ENCODE measurements at places on chromosomes 2 and 18.

DNA sequence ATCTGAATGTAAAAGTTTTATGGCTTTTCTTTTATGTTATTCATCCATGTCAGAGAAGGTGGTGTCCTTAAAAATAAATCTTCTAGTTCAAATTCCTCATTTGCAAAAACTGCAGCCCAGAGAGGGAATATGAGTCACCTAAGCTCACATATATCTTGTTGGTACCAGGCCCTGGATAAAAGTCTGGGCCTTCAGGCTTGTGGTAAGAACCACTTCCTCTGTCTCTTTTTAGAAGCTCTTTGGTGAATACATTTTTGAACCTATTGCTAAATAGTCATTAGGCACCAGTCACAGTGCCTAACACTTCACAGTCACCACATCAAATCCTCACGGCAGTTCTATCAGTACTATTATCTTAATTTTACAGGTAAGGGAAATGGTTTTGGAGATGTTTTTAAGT lies 199.2 kb downstream of the KCNS3 start:
- no peak for DNase-seq

- DNase-seq, result no peak
These were observed 96.7 kb upstream of the CNTNAP5 start for GRCh38 chr2:123928358-123928757.

DNA sequence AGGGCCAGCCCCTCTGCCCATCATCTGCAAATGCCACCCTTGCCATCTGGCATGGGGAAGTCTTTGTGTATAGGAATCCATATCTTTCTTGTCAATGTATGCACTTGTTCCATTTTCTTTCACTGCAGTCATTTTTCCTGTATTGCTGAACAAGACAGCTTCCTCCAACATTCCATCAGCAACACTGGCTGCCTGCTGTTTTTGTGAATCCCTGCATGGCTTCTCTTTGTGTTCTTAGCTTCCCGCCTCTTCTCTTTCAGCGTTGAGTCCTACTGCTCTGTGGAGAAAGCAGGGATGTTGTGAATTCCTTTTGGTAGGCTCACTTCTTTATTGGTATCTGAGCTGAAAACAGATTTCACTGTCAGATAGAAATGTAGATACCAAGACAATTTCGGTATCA lies 150.0 kb downstream of the LPIN1 start:
- no peak for DNase-seq

DNA sequence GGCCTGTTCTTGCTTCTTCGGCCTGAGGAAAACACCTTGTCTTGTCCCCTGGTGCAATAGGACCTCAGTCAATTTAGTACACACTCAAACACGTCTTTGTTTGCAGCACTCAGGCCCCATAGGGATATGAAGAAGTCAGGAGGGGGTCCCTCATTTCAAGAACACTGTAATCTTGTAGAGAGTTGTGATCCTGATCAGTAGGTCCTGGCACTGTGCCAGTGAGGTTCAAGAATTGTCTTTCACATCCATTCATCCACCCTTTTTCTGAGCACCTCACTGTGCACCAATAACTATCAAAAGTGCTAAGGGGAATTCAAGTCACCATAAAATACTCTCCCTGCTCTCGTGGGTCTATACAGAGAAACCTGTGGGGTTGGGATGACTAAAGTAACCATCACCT lies 131.4 kb upstream of the LHCGR start:
- no peak for DNase-seq

DNA sequence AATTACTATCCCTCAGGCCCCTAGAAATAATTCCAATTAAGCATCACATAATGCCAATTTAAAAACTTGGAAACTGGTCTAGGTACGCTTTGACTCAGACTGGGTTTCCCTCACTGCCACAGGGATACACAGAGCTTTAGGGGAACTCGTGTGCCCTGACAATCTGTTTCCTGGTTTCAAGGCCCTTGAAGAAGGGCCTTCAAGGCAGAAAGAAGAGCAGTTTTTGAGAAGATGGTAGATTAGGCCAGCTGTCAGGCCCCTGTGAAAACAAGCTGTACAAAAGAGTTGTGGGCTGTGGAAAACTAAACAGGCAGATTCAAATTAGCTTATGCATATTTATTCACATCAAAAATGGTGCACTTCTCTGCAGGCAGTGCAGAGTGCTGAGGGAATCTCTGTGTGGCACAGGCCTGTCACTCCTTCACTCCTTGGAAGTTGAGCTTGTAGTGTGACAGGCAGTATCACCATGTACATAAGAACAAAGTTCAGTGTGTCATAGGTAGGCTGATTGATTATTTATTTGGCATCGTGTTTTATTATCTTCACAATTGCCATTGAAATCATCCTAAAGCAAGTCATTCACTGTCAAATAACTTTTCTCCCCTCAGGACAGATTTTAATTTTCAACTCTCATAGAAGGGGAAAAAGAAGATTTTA lies 614.4 kb upstream of the GYPC start:
- DNase-seq, result no peak

GRCh38 chr2:79849241-79849640 lies 336.4 kb downstream of the CTNNA2 start:
- no peak for DNase-seq

DNA sequence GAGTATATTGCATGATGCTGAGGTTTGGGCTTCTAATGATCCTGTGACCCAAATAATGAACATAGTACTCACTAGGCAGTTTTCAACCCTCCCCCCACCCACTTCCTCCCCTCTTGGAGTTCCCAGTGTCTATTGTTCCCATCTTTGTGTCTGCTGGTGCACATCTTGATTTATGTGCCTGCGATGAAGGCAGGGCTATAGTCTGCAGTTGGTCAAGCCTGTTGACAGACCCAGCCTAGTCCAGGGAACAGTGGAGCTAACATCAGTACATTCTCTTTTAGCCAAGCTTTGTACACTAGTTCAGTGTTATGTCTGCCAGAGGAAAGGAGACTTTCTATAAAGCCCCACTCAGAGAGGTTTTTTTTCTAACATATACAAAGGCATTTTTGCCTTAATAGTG lies 287.6 kb downstream of the CPS1 start:
- no peak for DNase-seq

DNA sequence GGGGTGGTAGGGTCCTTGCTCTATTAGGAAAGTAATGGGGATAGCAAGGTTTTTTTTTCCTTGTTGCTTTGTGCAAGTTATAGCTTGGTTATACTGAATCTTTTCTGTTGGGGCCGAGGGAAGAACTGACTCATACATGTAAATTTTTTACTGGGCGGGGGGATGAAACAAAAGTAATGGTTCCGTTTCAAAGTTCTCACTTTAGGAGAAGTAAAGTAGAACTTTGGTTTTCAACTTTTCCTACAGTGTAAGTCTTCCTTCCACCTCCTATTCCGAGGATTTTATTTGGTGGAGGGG lies 1.1 kb downstream of the AFTPH start:
- no peak for DNase-seq

DNA sequence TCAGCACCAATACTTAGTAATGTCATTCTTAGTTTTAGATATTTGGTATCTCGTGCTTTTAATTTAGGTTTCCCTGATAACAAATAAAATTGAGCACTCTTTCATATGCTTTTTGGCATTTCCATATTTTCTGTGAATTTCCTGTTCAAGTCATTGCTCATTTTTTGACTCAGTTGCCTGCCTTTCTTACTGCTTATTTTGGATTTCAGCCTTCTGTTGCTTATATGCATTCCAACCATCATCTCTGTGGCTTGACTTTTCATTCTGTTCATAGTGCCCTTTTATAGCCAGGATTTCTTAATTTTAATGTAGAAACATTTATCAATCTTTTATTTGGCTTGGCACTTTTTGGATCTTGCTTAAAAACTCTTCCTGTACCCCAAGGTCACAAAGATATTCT lies 14.5 kb upstream of the KIF3C start:
- DNase-seq, result no peak

GRCh38 chr2:100614455-100615000 lies 51.7 kb downstream of the PDCL3 start:
- DNase-seq, result no peak

- DNase-seq, result no peak
These were observed 39.0 kb downstream of the ANXA4 start for GRCh38 chr2:69780921-69781320.

DNA sequence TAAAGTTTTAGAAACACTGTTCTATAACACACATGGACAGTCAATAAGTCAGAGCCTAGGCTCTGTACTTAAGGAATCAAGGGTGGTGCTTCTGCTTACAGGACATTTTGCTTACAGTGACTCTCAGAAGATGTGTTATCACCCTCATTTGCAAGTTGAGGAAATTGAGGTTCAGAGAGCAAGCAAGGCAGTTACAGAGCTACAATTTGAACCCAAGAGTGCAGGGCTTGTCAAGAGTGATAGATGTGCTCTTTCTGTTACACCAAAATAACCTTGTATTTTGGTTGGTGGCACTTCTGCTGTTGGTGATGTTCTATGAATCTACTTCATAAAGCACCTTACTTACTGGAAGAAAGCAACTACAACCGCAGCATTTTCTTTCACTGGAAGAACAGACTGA lies 170.2 kb downstream of the THADA start:
- DNase-seq, result no peak

DNA sequence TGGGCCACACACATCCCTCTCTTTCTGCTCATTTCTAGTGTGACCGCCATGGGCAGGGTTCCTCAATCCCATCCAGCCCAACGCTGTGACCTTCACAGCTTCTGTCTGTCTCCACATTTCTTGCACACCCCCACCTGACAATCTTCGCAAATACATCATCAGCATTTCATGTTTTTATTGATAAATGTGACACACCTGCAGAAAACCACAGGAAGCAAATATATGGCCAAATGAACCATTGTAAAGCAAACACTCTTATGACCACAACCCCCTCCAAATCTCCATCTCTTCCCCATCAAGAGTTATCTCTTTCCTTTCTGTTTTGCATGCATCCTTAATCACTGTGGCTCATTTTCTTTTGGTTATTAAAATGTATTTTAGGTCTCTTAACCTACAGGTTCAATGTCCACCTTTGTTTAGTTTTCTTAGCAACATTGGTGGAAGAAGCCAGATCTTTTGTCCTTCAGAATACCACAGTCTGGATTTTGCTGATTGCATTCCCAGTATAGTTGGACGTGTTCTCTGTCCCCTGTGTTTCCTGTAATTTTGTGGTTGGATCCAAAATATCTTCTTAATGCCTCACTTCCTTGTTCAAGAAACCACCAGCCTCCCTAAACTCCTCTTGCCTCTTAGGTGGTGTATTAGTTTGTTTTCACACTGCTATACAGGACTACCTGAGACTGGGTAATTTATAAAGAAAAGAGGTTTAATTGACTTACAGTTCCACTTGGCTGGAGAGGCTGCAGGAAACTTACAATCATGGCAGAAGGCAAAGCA lies 9.8 kb upstream of the NCK2 start:
- DNase-seq, result no peak

All from endothelial cell (in vitro differentiated cells).